AG04450 (cell line): ENCODE measurements at places on chromosomes 2 and 18. TPM values are rescaled to one million over a fixed set of nuclear protein-coding genes. Genes with fewer than 3 reads are reported as not detected.
A peak's percentile ranks its signal among the peaks of the same experiment; 100 is the strongest.

CHRNG gene
- polyA plus RNA-seq: not detected in 2 replicates

- no peak for DNase-seq
Measured at GRCh38 chr18:75208836-75209128, 157 bp downstream of the PTGR3 start.

DNA sequence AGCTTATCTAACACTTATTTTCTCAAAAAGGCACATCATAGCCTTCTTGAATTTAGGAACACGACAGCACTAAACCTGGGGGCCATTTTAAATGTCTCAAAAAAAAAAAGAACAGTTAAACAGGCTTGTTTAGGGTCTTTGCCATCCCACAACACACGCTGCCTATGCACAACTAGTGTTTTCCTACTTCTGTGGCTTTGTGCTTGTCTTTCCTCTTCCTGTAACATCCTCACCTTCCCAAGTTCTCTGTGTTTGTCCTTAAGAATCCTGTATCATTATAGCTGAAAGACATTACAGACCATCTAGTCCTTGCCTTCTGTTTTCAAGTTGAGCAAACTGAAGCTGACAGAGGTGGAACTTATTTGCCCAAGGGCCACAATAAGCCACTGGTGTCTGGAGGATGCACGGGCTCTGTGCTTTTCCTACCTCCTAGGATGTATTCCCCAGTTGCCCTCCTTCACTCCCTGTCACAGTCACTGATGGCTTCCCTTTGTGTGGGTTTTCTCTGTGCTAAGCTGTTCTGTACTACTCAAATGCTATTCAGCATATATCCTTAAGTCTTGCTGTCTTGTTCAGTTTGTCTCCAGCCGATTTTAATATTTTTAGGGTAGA lies 22.6 kb downstream of the SNRPD1 start:
- no peak for DNase-seq

NOSTRIN gene
- 0.10 TPM in 1 of 2 replicates, not detected in the other for polyA plus RNA-seq

DNA sequence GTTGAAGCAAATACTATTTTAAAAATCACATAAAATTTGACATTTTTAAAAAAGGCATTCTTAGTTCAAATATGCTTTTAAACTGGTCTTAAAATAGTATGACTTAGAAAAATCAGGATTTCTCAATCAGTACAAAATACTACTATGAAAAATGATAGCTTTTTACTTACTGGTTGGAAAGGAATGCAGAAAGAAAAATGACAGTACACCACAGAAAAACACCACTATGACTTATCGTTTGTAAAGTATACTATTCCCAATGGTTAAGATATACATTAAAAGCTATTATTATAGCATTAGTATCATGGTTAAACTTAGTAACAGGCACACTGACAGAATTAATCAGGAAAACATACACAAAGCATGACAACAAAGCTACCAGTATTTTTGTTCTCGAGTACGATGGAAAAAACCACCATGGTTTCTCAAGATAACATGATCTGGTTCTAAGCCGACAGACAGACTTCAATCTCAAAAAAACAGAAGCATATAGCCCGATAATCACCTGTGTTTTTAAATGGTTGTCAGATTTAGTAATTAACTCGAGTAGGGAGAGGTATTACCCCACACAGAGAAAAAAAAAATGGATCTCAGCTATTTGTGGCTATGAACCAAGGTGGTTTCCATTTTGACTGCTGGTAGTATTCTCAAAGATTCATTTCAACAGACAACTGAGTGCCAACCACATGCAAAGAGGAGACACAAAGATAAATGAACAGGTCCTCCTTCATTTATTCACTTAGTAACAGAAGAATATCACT lies 39.1 kb downstream of the CUL3 start:
- peak; percentile 23 for DNase-seq

- DNase-seq: no peak
Measured at GRCh38 chr2:120893811-120894584, 158.3 kb downstream of the GLI2 start.

HOXD1 gene
- not detected in 2 replicates for polyA plus RNA-seq

DNA sequence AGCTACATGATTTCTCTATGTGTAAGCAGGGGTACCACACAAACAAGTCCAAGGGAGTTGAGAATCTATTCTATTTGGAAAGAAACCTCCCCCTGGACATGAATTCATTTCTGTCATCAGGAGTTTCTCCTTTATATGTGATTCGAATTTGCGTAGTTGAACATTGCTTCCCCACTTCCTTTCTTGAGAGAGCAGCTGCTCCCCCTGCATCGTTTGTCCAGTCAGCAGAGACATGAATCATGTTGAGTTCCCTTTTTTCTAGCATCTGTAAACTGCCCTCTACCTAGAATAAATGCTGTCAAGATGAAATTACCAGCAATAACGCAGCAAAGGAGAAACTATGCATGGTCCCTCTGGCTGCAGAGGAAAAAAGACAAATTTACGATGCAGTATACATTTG lies 73.8 kb downstream of the KIF5C start:
- no peak for DNase-seq

DNA sequence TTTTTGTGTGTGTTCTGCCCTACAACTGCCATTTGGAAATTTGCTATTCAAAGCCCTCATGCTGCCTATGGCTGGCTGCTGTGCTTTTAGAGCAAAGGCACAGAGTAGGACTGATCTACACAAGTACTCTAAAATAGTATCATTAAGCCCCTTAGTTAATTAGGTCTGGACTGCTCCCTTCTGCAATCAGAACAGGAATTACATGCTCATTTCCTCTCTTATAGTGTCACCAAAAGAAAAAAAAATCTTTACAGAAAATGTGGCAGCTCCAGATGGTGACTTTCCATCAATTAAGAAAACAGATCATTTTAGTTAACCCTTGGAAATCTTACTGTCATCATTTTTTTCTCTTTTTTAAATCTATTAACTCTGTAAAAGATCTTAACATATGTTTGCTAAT lies 337.5 kb downstream of the RIT2 start:
- no peak for DNase-seq

- no peak for DNase-seq
Measured at GRCh38 chr2:119011162-119011909, 69.3 kb downstream of the MARCO start.

DNA sequence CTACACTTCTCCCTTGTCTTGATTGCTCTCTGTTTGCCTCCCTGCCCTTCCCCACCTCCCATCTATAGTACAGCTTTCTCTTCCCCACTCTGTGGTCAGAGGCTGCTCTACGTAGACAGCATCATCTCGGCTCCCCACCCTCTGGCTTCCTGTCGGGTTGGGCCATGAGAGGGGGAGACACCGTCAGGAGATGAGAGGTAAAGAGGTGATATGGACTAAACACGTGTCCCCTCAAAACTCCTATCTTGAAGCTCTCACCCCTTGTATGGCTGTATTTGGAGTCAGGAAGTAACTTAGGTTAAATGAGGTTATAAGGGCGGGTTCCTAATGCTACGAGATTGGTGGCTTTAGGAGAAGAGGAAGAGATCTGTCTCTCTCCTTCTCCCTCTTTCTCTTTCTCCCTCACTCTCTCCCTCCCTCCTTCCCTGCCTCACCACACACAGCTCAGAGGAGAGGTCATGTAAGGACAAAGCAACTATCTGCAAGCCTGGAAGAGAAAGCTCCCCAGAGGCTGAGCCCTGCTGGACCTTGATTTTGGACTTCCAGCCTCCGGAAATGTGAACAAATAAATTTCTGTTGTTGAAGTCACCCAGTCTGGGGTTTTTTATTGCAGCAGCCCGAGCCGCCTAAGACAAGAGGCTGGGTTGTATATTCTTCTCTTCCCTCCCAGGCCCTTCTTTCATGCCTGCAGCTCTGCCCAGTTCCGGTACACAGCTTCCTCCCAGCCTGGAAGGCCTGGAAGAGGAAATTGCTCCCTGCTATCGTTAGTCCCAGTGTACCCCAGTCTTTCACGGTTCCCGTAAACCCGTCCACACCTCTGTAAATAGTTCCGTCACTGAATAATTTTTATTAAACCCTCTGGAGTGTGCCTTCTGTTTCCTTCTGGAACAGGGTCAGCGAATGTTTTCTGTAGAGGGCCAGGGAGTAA lies 138.0 kb downstream of the AKAIN1 start:
- no peak for DNase-seq

GRCh38 chr2:145652036-145652435 lies 1132.1 kb upstream of the ZEB2 start:
- no peak for DNase-seq

NPPC gene
- not detected in 2 replicates for polyA plus RNA-seq

GBX2 gene
- not detected in 2 replicates for polyA plus RNA-seq

DNA sequence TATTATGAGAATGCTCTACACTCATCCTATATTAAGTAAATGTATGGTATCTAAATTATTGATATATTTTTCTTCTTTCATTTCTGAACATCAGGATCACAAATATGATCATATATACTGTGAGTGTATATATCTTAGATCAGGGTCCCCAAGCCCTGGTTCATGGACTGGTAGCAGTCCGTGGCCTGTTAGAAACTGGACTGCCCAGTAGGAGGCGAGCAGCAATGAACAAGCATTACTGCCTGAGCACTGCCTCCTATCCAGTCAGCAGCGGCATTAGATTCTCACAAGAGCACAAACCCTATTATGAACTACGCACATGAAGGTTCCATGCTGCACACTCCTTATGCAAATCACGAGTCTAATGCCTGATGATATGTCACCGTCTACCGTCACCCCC lies 1247.1 kb upstream of the NXPH2 start:
- DNase-seq: no peak

DNA sequence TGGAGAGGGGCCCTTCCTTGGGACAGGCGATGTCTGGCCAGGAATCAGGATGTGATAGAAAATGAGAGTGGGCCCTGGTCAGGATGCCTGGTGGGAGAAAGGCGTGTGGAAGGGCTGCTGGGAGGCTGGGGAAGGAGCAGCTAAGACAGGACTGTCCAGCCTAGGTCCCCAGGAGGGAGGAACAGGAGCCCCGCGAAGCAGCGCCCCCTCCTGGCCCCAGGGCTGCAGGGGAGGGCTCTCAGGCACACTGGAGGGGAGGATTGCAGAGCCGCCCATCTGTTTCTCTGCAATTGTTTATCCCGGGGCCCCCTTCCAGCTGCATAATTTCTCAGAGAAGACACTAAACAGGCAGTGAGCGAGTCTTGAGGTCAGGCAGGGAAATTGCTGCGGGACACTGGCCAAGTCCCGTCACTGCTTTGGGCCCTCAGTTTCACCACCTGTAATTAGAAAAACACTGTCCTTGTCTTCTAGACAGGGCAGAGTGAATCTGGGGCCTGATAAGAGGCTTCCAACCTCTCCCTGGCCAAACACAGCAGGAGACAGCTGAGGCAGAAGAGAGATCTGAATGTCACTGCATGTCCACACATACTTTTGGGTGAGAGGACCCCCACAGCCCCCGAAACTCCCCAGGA lies 3.9 kb upstream of the NPPC start:
- DNase-seq: no peak

GRCh38 chr18:58385472-58385871 lies 243.4 kb downstream of the ALPK2 start:
- no peak for DNase-seq

GRCh38 chr2:86234563-86235131 lies 35.4 kb downstream of the MRPL35 start:
- no peak for DNase-seq

GRCh38 chr2:120388222-120389035 lies 42.5 kb downstream of the INHBB start:
- no peak for DNase-seq

GRCh38 chr2:562391-563364 lies 114.5 kb downstream of the TMEM18 start:
- DNase-seq: no peak

GRCh38 chr2:58788402-58788801 lies 547.3 kb upstream of the FANCL start:
- no peak for DNase-seq

- no peak for DNase-seq
Measured at GRCh38 chr2:131673400-131674173, 145.9 kb downstream of the CCDC74A start.

FARSB gene
- polyA plus RNA-seq: 26.8 and 32.6 TPM in 2 replicates

- no peak for DNase-seq
Measured at GRCh38 chr2:135775420-135775819, 33.8 kb downstream of the UBXN4 start.

DNA sequence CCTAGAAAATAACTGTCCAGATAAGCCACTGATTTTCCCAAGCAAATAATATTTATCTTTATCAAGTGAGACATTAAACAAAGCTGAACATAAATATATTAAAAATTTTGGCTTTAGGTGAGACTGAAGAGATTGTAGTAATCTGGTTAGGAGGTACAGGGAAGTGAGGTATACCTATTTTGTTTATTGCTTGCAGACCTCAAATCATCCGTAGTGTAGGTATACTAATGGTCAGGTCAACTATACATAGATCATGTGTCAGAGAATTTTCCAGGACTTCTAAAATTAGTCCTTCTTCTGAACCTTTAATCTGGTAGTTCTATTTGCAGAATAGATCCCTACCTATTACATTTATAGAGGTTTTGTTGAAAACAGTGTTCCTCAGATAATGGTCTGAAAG lies 41.5 kb downstream of the SP140 start:
- DNase-seq: no peak

DNA sequence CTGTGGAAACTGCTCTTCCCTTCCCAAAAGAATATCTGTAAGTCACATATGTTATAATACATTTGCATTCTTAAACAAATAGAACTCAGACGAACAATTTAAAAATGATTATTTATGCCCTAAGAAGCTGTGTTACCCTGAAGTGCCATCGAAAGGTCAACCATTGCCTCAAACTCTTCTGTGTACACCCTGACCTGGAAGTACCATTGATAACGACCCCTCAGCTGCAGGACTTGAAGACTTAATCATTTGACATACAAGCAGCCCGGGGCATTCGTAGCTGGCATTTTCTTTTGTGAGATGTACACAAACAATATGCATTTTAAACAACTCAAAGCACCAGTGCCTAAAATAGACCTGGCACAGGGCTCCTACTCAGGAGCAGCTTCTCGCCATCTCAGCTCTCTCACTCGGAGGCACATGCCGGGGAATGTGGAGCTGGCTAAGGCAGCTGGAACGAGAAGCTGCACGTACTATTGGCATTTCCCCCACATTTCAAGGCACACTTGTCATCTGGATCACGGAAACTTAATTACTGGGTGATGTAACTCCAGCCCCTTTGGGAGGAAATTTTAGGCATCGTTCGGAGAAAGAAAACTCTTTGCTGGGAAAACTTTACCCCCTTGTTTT lies 170.0 kb upstream of the GALNT5 start:
- peak; percentile 24 for DNase-seq

DIPK1C gene
- not detected in 2 replicates for polyA plus RNA-seq

DNA sequence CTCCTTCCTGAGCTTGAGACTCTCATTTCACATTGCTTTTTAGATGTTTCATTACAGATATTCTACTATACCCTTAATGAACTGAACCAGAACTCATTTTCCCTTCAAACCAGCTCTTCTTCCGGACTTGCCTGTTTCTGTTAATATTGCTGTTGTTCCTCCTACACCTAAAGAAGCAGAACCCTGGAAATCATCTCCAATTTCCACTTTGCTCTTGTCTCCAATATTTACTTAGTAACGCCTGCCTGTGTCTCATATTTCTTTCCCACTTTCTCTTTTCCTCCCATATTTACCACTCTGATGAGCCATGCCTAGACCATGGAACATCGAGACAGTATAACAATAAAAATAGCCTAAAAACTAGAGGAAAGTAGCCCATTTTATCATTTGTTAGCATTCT lies 17.9 kb upstream of the GMCL1 start:
- DNase-seq: no peak

- no peak for DNase-seq
Measured at GRCh38 chr18:78683191-78684010, 296.2 kb upstream of the SALL3 start.
